ENCODE measurements at places on chromosomes 7 and 10.

- DNase-seq = no peak
Measured at GRCh38 chr10:4720463-4720862, 105.5 kb upstream of the AKR1E2 start.

DNA sequence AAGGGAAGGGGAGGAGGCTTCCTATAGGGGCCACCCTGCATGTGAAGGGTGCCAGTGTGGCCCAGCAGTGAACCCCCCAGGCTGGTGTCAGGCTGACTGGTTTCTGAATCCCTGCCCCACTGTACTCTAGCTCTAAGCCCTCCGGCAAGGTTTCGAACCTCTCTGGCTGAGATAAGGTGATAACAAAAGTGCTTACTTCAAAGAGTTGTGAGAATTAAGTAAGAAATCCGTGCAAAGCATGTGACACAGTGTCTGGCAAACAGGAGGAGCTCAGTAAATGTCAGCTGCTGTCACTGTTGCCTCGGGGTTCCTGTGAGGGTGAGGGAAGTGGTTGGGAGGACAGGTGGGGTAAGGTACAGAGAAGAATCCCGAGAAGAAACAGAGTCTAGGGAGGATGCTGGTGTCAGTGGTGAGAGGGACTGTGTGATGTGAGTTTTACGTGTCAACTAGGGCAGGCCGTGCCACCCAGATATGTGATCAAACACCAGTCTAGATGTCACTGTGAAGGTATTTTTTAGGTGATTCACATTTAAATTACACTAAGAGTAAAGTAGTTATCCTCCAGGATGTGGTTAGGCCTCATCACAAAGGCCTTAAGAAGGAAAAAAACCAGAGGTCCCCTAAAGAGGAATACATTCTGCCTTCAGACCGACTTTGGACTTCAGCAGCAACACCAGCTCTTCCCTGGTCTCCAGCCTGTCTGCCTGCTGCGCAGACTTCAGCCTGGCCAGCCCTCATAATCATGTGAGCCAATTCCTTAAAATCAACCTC lies 64.4 kb downstream of the BPGM start:
- DNase-seq = no peak

GRCh38 chr7:116986611-116987565 lies 33.6 kb downstream of the ST7 start:
- DNase-seq = no peak

GRCh38 chr10:61543831-61544230 lies 90.7 kb upstream of the TMEM26 start:
- DNase-seq = no peak

DNA sequence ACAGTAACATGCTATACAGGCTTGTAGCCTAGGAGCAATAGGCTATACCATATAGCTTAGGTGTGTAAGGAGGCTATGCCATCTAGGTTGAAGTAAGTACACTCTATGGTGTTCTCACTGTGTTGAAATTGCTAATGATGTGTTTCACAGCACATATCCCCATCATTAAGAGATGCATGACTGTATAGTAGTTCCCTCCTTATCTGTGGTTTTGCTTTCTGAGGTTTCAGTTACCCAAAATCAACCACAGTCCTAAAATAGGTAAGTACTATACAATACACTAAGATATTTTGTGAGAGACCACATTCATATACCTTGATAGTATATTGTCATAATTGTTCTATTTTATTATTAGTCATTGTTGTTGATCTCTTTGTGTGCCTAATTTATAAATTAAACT lies 12.7 kb downstream of the FZD1 start:
- no peak for DNase-seq

DNA sequence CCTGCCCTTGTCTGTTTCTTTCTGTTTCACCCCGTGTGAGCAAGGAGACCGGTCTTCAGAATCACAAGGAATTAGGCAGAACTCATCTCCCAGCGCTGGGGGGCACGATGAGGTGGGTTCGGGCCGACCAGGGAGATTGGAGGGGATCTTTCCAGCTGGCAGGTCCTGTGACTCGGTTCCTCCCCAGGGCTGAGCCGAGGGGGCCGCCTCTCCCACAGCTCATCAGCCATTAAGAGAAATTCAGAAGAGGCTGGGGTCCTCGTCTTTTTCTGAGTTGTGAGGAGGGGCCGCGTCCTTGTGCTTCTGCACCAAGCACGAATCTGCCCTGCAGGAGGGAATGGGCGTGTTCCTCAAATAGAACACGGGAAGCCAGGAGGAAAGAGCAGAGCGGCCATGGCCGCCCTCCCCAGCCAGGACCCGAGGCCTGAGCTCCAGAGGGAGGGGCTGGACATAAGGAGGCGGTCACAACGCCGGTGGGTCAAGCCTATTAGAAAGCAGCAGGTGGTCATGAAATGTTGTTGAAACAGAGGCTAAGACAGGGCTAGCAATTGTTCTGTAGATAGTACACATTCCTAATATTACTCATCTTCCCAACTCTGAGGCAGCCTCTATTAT lies 125.3 kb downstream of the ADARB2 start:
- DNase-seq = no peak

DNA sequence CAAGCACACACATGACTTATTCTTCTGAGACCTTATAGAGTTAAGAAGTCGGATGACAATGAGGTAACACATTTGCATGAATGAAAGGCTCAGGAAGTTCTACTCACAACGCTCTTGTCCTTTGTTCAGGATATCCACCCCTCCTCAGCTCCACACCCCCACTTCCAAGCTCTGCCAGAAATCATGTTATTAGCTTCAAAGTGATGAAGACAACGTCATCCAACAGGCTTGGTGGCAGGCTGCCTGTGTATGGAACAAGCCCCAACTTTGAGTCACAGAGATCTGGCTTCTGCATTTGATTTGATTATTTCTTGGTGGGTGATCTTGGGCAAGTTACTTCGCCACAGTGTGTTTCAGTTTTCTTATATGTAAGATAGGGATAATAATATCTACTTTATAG lies 12.4 kb upstream of the BMPER start:
- DNase-seq = no peak

GRCh38 chr7:66202441-66202840 lies 2.7 kb upstream of the TPST1 start:
- DNase-seq = no peak
